ENCODE measurements at places on chromosomes 4 and X.
A peak's percentile ranks its signal among the peaks of the same experiment; 100 is the strongest.

DNA sequence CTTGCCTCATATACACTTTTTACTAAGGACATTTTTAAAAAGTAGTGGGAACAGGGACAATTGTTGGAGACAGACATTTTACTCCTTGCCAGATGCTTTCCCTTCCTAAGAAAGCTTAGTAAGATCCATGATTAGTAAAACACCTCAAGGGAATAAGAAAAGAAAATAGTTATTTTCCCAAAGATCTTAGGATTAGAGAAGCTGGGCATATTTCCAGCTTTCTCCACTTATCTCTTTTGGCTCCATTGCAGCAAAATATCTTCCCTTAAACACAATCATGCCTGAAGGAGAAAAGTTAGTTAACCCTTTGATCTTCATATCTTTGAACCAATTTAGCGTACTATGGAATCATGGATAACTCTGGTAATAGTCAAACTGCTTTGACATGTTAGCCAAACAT is 257.9 kb downstream of the PCDH18 start:
- no peak for DNase-seq

GRCh38 chr4:177573507-177573906 is 131.3 kb upstream of the AGA start:
- no peak for DNase-seq

DNA sequence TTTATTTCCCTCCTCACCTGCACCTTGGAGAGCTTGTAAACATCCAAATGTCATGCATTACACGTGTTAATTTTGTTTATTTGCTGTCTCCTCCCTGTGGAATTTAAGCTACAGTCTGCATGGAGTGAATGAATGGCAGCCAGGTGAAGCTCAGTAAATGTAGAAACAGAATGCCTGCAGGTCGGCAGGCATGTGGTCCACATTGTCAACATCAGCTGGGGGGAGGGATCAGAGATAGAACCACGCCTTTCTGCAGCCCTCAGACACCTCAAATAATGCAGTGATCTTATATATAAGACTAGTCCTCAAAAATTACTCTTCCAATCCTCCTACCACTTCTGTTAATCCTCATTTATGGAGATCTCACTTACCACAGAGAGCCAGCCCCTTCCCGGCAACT is 131.2 kb upstream of the KIT start:
- DNase-seq = no peak

- peak; percentile 75 for DNase-seq
These were observed 25.3 kb downstream of the STIM2 start for GRCh38 chr4:26885912-26886274.

DNA sequence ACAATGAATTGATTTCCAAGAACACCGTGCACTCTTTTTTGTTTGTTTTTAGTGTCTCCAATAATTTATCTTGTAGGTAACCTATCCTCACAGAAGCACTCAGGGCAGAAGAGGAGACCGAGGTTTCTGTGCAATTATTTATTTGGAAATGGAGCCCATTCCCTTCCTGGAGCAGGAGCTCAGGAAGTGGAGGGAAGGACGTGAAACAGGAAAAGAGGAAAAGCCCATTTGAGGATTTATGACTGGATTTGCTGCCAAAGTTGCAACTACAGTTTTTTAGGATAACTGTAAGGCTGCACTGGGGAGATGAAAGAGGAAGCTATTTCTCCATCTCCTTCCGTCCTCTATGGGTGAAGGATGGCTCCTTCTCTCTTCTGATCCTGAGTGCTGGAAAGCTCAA is 31.7 kb upstream of the MXRA5 start:
- no peak for DNase-seq

- no peak for DNase-seq
These were observed 37.9 kb upstream of the TRPC3 start for GRCh38 chr4:121989715-121990114.

DNA sequence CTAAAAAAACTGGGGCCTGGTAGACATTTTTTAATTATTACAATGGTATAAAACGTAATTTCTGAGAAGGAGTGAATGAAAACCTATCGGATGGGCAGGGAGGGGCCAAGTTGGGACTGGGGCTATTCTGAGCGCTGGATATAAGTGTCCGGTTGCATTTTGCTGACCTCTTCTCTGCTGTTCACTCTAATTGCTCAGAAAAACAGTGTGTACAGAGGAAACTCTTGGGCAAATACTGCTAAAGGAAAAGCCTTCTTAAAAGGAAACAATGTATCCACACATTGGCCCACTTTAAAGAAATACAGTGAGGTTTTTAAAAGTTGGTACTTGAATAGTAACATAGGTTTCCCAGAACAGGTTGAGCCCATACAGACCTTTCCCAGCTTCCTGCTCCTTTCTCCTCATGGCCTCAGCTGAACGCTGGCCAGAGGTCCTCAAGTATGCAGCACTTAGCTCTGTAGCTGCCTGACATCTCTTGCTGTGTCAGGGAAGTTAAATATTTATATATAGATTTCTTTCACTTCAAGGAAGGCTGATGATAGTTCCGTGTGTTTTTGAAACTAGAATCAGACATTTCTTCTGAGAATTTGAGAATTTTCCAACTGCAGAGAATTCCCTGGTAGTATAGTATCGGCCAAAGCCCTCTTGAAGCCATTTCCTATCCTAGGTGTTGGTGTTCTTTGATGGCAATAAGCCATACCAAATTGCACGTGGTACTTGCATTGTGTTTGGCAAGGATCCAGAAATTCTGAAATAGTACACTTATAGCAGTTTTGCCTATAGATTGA is 97.1 kb upstream of the SLC4A4 start:
- no peak for DNase-seq

DNA sequence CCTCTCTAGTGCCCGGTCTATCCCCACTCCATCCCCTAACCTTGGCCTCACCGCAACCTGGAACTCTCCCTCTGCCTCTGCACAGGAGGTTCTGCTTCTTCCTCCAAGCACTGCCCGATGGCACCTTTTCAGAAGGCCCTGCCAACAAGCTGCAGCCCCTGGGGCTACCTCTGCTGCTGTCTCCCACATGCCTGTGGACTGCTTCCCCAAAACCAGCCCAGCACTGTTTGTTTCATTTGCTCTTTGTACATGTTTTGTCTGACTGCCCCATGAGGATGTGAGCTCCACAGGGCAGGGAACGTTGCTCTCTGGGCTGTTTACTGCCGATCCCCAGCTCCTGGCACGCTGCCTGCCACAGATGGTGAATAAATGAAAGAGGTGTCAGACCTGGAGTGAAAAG is 85.4 kb downstream of the INTS6L start:
- DNase-seq = no peak

- DNase-seq = no peak
These were observed 24.3 kb downstream of the KLHL8 start for GRCh38 chr4:87196146-87196545.

DNA sequence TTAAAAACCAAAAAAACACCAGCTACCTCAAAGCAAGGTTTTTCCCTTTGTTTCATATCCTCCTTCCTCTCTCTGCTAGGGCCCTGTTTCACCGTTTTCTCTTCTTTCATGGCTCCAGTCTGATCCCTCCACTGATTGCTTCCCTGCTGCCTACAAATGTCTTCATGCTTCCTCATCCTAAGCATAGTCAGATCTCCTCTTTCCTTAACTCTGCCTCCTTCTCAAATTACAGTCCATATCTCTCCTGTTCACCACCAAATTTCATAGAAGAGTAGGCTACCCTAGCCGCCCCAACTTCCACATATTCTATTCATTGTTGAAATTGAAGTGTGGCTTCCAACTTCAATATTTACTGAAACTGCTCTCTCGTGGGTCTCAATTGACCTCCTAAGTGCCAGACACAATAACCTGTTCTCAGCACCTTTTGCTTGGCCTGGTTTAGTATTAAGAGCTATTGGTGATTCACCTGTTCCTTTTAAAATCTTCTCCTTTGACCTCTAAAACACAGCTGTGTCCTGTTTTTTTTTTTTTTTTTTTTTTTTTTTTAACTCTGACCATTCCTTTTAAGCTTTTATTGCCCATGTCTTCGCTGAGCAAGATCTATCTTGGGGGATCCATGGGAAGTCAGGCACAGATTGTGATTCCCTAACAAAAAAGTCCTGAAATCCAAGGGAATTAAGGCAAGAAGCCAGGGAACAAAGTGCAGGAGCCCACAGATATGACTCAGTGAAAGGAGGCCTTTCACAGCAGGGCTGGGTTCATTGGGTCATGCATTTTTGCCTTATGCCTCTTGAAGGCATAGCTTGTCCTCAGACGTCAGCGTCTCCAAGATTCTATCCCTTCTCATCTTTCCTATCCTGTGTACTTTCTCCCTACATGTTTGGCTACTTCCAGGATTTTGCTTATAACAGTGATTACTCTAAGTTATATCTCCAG is 85.4 kb downstream of the RPS3A start:
- no peak for DNase-seq

DNA sequence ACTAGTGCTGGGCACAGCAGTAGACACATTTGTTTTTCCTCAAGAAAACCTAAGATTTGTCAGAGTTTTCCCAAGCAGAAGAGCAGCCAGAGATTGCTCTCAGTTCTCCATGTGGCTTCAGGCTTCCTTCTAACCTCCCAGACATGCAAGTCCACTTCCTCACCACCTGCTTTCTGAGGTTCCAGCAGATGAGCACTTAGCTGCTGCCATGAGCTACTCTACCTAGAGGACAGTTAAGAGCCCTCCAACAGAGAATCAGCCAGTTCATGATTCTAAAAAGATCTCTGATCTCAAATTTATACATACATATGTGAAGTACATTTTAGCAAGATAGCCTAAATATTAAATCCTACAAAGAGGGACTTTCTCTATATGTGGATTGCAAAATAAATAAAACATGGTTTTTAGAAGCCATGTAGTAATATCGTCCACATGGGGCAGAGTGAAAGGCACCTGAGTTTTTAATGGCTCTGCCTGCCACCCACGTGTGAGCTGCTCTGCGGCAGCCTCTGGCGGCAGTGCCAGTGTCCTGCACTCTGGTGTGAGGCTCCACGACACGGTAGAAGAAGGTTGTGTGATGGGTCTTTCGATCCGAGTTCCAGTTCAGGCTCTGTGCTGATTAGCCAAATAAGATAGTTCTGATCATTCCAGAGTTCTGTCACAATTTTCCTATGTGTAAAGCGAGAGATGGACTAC is 10.3 kb downstream of the CYP4V2 start:
- peak; percentile 60 for DNase-seq

GRCh38 chr4:97457253-97457652 is 686.0 kb downstream of the STPG2 start:
- DNase-seq = no peak

DNA sequence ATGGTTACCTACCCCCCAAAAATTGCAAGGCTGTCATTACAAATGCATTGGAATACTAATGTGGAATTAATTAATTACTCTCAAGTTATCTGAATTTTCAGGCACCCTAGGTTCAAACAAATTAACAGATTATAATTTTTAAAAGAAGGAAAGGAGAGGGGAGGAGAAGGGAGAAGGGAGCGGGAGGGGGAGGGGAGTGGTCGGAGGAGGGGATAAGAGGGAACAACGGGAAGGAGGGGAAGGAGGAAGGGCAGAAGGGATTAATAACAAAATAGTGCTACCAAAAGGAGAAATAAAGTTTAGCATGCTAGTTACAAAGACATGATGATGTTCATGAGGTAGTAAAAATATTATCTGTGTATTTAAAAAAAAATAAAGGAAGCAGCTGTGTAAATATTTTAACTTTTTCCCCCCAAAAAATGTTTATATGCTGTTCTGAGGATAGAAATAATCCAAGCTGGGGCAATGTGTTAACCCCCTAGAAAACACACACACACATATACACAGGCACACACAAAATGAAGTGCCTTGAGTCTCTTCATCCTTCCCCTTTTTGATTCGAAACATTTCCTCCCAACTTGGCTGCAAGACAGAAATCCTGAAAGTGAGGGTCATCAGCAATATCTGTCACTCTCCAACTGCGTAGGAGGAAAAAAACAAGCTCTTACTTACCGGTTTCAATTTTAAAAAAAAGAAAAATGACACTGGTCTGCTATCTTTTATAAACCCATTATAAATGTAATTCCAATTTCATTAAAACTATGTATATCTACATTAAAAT is 58.8 kb downstream of the PPP3CA start:
- DNase-seq = no peak

GRCh38 chrX:151510203-151510602 is 53.3 kb upstream of the PASD1 start:
- DNase-seq = no peak

GRCh38 chrX:153828723-153829548 is 1.4 kb downstream of the PDZD4 start:
- DNase-seq = no peak

- peak; percentile 79 for DNase-seq
These were observed 18.0 kb upstream of the TMSB4X start for GRCh38 chrX:12956704-12957534.

DNA sequence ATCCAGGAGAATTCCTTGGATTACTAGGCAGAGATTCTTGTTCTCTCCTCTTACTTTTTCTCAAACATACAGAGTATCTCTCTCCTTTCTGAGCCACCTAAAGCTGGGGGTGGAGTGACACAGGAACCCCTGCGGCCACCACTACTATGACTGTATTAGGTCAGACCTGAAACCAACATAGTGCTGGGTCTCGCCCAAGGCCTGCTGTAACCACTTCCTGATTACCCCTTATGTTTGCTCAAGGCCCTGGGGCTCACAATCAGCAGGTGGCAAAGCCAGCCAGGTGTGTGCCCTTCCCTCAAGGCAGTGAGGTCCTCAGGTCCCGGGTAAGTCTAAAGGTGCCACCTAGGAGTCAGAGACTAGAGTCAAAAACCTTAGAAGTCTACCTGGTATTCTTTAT is 166.4 kb downstream of the PARM1 start:
- DNase-seq = no peak

- peak; percentile 28 for DNase-seq
These were observed 253.2 kb upstream of the RASGEF1B start for GRCh38 chr4:81724925-81725329.

DNA sequence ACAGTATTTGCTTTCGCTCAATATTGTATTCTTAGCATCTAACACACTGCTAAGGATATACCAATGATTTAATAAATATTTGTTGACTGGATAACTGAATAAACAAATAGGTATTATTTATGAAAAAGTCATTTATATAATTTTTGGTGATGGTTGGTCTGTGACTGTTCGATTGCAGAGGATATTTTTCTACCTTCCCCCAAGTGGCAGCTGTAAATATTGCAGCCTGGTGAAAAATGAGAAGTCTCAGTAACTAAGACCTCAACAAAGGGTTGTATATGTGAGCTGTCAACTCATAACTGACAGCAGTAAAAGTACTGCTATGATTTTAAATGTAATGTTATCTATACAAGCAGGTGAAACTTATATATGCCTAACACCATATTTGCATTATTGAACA is 36.0 kb downstream of the HTR2C start:
- no peak for DNase-seq

GRCh38 chr4:145814246-145814645 is 124.4 kb downstream of the ZNF827 start:
- DNase-seq = no peak

GRCh38 chrX:151722241-151722846 is 6.5 kb downstream of the FATE1 start:
- no peak for DNase-seq

- no peak for DNase-seq
These were observed 118.2 kb upstream of the IQCM start for GRCh38 chr4:149933883-149934282.
